Glutamatergic neuron (in vitro differentiated cells): ENCODE measurements at places on chromosomes 12 and 14. TPM values are rescaled to one million over a fixed set of nuclear protein-coding genes. Genes with fewer than 3 reads are reported as not detected.

Gene IL26
- total RNA-seq, result not detected

Gene GPD1
- total RNA-seq, result 0.81 TPM

Gene CHST11
- 11.5 TPM for total RNA-seq

Gene PSMA6
- total RNA-seq, result 148 TPM

Gene MIPOL1
- 14.5 TPM for total RNA-seq

Gene FGF6
- not detected for total RNA-seq

Gene PLEKHG3
- 10.1 TPM for total RNA-seq

Gene KRT2
- not detected for total RNA-seq

Gene SNAPC1
- 1.3 TPM for total RNA-seq

Gene FOXJ2
- total RNA-seq, result 8.3 TPM

Gene GLT8D2
- total RNA-seq, result not detected

Gene MIP
- not detected for total RNA-seq

Gene CHMP4A
- total RNA-seq, result 32.4 TPM

Gene KRT3
- not detected for total RNA-seq

Gene OR4E2
- total RNA-seq, result not detected

Gene WASHC4
- total RNA-seq, result 75.4 TPM

Gene CD69
- total RNA-seq, result not detected

Gene SERPINA9
- total RNA-seq, result not detected

Gene FLRT2
- 69.6 TPM for total RNA-seq

Gene IAPP
- total RNA-seq, result not detected

Gene PLCZ1
- not detected for total RNA-seq

Gene GNB3
- total RNA-seq, result 45.7 TPM

Gene TMEM30B
- total RNA-seq, result not detected

Gene RGS6
- 1.2 TPM for total RNA-seq

Gene STAB2
- not detected for total RNA-seq

Gene FAM222A
- total RNA-seq, result 18.1 TPM
